NB4 (cell line): ENCODE measurements at places on chromosomes 11 and 22.
A peak's percentile ranks its signal among the peaks of the same experiment; 100 is the strongest.

- no peak for DNase-seq
These were observed 25.1 kb downstream of the FBXO7 start for GRCh38 chr22:32499666-32500065.

DNA sequence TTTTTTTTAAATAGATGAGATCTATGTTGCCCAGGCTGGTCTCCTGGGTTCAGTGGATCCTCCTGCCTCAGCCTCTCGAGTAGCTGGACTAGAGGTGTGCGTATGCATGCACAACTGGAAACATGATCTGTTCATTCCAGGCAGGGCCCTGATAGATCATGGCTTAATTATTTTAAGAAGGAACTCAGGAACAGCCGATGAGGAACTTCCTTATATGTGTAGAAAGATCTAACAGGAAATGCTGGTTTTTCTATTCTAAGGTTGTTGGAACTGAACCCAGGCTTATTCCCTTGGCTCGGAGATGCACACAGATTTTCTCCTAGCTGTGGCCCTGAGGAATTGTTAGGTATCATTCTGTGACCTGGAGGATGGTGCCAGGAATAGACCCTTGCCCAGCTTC is 32.4 kb downstream of the SPECC1L start:
- DNase-seq, result no peak

DNA sequence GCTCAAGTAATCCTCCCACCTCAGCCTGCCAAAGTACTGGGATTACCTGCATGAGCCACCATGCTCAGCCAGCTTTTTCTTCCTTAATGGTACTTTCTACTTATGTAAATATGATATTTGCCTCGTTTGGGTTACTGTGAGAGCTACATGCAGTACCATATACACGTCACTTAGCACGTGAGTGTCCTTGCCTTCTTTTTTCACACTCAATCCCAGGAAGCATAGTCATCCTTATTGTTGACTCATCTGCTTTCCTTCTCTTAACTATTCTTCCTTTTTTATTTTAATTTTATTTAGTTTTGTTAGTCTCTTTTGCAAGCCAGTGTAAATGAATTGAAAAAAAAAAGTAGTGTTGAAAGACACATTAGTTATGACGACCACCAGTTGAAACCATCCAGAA is 205.9 kb downstream of the HIPK3 start:
- DNase-seq, result no peak

GRCh38 chr11:109957000-109957399 is 136.2 kb upstream of the ZC3H12C start:
- DNase-seq, result no peak

DNA sequence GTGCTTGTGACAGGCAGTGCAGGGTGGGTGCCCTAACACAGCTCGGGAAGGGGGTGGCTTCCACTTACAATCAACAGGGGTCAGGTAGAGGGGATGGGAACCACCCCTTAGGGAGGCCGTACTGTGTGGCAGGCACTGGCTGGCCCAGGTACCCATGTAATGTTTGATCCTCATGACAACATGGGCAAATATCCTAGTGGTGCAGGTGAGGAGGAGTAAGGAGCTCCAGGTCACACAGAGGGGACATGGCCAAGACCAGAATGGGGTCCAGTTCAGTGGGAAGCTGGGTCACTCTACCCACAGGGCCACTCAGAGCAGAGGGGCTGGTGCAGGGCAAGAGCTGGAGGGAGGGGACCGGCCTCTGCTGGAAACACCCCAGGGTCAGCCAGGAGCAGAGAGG is 3.1 kb downstream of the APOL4 start:
- DNase-seq, result no peak

GRCh38 chr11:15471895-15472799 is 357.4 kb downstream of the INSC start:
- DNase-seq, result no peak

DNA sequence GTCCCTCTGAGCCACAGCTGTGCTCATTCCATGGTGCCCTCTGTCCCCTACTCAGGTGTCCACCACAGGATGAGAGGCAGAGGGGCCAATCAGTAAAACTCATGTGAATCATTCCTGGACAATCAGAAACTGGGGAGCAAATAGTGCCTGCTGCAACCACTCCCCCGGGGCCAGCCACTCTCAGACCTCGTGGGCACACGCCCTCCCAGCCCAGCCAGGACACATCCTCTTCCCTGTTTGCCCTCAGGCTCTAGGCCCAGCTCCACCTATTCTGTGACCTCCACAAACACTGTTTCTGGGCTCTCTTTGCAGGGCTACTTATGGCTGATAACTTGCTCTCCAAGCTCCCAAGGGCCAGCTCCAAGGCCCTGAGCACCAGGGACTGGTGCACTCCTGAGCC is 14.0 kb upstream of the KCTD14 start:
- peak; percentile 24 for DNase-seq

DNA sequence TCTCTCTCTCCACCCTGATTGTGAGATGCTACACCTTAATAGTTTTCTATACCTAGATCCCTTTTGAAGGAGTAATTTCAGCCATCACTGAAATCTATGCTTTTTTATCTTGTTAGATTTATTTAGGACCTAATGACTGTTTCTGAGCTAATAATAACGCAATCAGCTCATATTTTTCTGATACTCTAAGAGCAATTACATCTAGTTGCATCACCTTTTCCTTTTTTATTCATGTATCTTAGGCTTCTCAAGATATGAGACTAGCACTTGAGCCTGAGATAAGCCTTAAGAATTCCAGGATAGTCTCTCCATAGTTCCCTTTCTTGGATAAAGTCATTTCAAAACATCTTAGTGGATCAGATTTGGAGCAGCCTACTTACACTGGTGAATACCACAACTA is 25.1 kb upstream of the CAVIN3 start:
- DNase-seq, result no peak

- no peak for DNase-seq
These were observed 23.7 kb upstream of the MS4A6A start for GRCh38 chr11:60206616-60207015.

- DNase-seq, result no peak
These were observed 27.0 kb upstream of the RBFOX2 start for GRCh38 chr22:36055376-36056295.

DNA sequence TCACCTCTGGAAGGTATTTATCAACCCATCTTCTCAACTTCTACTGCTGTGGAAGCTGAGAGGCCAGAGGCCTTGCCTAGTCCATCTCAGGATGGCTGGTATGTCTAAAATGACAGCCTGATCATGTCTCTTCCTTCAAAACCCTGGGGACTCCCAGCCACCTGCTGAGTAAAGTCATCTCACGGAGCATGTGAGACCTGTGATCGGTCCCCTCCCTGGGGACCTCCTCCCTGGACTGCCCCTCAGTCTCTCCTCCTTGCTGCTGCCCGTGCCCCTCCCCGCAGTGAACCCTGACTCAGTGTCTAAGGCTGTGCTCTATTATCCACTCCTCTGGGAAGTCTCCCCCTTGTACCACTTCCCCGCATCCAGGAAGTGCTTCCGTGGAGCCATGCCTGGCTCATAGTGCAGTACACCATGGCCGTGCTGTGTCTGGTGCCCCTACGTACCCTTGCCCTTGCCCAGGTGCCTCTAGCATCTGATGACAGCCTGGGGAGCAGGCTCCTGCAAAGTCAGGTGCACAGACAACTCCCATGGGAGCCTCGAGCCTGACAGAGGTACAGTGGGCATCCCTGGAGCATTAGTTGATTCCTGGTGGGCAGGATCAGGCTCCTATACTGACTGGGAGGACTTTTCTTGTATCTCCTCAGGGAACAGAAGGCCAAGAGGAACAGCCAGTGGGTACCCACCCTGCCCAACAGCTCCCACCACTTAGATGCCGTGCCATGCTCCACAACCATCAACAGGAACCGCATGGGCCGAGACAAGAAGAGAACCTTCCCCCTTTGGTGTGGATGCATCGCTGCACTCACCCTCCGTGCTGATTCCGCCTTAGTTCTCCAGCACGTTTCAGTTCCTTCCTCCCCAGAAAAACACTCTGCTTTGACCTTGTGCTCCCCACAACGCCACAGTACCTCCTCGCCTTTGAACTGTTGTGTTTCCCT is 13.8 kb downstream of the SMARCB1 start:
- DNase-seq, result no peak

DNA sequence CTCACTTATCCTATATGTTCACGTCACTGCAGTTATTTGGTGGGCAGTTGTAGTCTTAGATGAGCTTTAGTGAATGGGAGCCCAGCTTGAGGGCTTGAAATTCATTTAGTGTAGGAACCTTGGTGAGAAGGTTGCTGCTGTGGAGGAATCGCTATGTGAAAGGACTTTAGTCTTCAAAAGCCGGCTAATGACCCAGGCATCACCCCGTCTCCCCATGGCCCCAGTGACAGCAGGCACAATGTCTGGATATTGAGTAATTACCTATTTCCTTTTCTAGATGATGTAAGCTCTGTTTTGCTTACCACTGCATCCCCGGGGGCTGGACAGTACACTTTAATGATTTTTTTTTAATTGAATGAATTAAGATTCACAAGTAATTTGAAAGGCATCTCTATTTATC is 283.2 kb downstream of the ST3GAL4 start:
- DNase-seq, result no peak

GRCh38 chr22:35380013-35380412 is 883 bp upstream of the HMOX1 start:
- DNase-seq, result no peak

DNA sequence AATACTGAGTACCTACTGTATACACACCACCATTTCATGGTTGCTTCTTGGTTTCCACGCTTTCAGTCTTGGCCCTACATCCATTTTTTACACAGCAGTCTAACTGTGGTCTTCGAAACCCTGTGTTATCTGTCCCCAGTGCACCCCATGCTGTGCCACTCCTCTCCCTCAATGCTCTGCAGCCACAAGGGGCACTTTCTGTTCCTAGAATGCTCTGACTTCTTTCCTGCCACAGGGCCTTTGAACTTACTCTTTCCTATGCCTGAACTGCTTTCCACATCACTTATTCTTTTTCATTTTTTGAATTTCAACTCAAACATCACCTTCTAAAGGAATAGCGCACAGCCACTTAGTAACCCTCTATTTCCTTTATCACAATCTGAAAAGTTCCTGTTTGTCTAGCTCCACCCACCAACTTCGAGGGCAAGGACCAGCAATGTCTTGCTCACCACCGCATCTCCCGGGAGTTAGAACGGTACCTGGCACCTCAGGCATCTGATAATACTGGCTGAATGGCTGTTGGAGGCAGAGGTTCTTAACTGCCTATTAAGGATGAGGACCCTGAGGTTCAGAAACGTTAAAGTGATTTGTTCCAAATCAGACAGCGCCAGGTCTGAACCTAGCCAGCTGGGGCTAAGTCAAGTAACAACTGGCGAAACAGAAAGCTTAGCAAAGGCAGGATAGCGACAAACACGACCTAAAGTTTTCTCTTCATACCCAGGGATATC is 568 bp downstream of the ALG8 start:
- DNase-seq, result peak; percentile 81

- DNase-seq, result peak; percentile 19
These were observed 1.0 kb downstream of the CUL5 start for GRCh38 chr11:108009497-108010370.

- DNase-seq, result no peak
These were observed 169.5 kb downstream of the BLID start for GRCh38 chr11:121946514-121946913.

- no peak for DNase-seq
These were observed 355.6 kb downstream of the OPCML start for GRCh38 chr11:133176748-133177147.

- no peak for DNase-seq
These were observed 42.1 kb upstream of the GNB1L start for GRCh38 chr22:19896665-19897355.

DNA sequence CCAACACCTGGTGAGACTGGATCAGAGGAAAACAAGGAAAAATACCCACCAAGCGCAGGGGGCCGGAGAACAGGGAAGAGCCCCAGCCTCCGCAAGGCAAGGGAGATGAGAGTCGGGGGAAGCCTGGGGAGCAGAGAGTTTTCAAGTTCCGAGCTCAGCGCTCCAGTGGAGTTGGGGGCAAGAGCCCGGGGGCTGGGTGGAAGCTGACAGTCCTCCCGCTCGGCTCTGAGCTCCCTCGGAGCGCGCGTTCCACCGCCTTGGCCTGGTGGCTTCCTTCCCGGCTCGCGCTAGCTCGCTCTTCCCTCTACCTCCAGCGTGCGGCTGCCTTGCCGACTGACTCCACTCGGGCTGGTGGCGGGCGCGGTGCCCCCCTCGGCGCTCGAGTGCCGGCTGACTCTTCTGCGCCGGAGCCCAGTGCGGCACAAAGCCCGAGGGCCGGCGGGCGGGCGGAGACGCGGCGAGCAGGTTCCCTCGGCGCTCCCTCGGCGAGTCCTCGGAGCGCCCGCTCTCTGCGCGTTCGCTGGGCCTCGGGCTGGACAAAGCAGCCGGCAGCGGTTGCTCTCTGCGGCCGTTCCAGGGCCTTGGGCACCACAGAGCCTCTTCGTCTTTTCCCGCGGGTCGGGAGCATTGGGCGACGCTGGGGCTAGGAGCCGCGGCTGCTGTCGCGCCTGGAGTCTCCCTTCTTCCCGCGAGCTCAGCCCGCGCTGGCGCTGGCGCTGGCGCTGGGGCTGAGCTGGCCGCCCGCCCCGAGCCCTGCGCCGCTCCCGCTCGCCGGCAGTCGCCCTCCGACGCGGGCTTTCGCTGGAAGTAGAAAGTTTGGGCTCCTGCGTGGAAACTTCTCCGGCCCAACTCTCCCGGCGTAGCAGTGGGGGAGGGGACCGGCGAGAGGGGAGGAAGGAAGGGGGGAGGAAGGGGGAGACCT is 1.0 kb downstream of the PAX6 start:
- peak; percentile 56 for DNase-seq

DNA sequence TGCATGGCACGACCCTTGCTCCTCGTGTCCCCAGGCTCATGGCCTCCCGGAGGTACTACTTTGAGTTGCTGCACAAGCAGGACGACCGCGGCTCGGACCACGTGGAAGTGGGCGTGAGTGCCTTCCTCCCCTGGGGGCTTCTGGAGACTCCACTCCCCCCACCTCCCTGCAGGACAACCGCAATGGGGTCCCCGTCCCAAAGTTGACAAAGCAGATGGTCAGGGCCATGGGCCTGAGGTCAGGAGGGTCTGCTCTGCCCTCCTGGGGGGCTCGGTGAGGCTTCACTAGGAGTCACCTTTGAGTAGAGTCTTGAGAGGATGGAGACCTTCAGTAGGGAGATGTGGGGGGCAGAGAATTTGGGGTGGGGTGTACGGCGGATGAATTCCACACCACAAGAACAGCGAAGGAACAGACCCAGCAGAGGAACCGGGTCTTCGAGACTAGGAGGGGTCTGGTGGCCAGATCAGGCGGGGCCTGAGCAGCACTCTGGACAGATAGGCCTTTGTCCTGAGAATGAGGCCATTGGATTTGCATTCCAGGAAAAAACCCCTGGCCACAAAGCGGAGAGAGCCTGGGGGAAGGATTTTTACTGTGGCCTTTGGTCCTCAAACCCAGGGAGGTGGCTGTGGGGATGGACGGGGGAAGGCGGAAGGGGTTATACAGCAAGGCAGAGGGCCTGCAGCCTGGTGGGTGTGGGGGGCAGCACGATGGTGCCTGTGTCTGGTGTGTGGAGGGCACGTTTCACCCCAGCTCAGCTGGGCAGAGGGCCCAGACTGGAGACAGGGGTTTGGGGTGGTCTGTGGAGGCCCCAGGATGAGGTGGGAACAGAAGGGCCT is 4.6 kb downstream of the B4GALNT4 start:
- no peak for DNase-seq

DNA sequence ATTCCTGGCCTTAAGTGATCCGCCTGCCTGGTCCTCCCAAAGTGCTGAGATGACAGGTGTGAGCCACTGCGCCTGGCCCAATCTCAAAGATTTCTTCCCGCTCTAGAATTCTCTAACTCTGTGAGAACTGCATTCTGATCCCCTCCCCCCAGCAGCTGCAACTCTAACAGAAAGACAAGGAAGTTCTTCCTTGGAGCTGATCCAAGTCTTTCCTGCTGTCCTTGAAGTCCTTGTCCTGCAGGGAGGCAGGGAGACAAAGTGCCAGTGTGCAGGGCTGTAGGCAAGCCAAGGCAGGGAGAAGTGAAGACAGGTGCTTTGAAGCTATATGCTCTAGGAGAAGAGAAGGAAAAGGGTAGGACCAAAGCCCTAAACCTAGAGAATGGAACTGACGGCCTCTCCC is 9.5 kb upstream of the GGA1 start:
- no peak for DNase-seq
